Femur (tissue), 1 donor: ENCODE measurements at places on chromosomes 11 and 22.

DNA sequence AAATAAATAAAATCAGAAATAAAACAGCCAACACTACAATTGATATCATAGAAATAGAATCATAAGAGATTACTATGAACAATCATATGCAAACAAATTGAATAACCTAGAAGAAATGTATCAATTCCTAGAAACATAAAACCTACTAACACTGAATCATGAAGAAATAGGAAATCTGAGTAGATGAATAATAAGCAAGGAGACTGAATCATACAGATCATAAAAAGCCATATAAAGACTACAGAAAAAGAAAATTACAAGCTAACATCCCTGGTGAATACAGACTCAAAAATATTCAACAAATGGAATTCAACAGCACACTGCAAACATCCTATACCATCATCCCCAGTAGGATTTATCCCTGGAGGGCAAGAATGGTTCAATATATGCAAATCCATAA, 135.6 kb downstream of the SBF2 start:
- DNase-seq = no peak

DNA sequence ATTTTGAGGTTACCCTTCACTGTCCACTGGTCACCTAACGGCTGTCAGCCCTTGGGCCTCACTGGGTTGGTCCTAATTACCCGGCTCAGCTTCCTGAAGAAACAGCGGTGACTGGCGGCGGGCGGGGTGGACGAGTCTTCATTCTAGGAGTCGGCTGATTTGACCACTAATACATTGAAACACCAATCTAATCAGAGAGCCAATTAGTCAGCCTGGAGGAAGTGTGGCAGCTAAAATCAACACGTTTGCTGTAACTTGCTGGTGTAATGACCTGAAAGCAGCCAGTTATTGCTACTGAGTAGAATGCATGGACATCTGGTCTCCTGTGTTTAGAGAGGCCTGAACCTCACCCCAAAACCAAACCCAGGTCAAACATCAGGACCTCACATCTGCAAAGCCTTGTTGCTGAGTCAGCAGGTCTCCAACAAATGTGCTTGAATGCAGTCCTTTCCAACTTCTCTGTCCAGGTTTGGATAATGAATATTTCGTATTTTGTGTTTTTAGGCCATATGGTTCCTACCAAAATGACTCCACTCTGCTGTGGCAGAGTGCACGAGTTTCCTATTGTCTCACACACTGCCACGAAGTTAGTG, 496.4 kb downstream of the BRD1 start:
- DNase-seq = no peak

- no peak for DNase-seq
Observed at GRCh38 chr22:27795696-27796517, 5.6 kb downstream of the MN1 start.

GRCh38 chr11:79670882-79671281, 230.1 kb upstream of the TENM4 start:
- no peak for DNase-seq

DNA sequence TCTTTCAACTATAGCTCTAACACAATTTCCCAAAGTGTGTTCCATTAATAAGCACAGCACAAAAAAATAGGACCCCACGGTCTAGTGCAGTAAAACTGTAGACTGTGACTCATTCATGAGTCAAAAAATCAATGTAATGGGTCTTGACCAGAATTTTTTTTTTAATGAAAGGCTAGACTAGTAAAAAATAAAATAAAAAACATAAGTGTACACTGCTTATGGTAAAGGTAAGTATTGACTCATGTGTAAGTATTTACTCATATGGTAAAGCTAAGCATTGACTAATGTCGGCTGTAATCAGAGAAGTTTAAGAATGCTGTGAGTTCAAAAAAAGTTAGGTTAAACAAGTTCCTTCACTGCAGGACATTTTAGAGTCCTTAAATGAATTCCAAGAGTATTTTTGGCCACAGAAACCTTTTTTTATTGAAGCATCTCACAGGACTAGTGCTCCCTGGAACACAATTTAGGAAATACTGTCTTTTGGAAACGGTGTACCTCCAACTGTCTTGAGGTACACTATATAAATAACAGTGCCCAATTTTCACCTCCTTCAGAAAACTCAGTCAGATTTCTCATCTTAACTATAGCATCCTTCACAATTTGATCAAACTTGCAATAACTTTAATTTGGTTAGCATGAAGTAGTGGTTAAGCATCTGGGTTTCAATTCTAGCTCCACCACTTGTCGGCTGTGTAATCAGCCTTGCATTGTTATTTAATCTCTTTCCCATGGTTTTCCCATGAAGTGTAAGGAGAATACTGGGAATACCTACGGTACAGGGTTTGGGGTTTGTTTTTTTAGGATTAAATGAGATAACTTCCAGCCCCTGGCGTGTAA, 2.1 kb downstream of the CCDC73 start:
- no peak for DNase-seq

GRCh38 chr11:116330439-116331185, 442.2 kb downstream of the BUD13 start:
- DNase-seq = no peak

- DNase-seq = no peak
Observed at GRCh38 chr11:65918211-65919140, at the start of gene C11orf68. TSS of gene C11orf68 (minus strand) at chr11:65919062. CDS start at chr11:65919031, 31 bp downstream.

DNA sequence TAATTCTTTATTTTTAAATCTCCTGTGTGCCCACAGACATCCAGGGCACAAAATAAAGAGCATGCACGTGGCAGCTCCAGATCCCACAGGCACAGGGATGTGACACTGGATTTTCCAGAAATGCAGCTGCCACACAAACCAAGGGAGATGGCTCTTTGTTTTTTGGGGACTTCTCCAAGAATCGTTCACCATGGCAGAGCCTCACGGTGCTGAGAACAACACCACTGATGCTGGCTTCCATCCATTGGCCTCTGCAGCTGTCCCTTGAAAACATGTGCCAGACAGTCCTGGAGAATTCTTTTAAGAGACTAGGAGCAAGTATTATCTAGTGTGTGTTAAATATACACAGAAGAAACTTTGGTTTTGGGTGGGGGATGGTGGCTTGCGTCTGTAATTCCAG, 108.4 kb upstream of the SLC22A12 start:
- DNase-seq = peak; percentile 63

DNA sequence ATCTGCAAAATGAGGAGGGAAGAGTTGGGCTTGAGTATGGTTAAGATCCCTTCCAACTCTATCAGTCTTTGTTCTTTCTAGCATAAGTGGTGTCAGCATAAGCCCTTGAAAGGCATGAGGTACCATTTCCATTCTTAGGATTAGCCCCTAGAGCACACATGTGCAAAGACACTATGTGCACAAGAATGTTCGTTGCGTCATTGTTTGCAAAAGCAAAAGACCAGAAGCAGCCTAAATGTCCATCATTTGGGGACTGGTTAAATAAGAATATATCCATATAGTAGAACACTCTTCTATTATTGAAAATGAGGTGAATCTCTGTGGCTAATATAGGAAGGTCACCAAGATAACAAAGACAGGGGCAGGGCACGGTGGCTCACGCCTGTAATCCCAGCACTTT, 10.0 kb upstream of the KCTD14 start:
- no peak for DNase-seq

DNA sequence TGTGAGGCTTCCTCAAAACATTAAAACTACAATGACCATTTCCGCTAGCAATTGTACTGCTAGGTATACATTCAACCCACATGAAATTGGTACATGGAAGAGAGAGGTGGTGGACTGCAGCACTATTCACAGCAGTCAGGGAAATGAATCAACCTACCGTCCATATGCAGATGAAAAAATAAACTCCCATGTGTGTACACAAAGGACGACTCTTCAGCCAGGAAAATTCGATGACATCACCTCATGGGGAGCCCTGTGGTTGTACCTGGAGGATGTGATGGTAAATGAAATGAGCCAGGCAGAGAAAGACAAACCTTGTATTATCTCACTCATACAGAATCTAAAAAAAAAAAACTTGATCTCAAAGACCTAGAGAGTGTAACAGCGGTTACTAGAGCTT, 23.3 kb downstream of the RFPL3 start:
- DNase-seq = no peak

DNA sequence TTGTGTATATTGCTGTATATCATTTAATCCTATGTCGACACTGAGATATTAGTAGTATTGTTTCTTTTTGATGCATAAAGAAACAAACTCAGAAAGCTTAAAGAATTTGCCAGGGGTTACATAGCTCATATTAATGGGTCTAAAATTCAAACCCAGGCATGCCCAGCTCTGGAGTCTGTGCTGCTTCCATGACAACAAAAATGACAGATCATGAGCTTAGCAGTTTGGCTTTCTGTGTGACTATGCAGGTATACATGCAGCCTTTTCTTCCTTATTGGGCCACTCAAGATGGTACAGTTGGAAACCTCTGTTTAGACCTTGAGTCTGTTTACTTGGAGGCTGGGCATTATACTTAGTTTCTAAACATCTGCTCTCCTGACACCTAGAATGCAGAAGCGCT, 220.5 kb upstream of the TENM4 start:
- DNase-seq = no peak

DNA sequence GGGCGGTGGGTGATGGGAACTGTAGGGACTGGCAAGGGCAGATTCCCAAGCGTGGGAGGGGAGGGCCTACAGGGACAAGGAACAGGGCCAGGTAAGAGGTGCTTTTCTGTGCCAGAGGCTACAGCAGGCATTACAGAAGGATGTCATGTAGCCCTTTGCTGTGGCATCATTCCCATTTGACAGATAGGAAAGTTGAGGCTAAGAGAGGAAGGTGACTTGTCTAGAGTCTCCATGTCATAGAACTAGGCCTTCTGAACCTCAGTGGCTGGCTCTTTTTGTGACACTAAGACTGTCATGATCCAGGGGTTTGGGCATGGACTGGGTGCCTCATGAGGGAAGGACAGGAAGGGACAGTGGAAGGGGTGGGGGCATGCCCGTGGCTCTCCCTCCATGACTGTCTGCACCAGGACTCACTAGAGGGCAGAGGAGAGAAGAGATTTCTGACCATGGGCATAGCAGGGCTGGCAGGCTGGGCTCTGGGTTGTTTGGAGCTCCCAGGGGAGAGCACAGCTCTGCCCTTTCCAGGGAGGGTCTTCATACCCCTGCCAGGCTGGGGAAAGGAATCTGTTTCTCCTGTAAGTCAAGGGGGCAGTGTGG, 3.2 kb downstream of the MMP11 start:
- DNase-seq = no peak

DNA sequence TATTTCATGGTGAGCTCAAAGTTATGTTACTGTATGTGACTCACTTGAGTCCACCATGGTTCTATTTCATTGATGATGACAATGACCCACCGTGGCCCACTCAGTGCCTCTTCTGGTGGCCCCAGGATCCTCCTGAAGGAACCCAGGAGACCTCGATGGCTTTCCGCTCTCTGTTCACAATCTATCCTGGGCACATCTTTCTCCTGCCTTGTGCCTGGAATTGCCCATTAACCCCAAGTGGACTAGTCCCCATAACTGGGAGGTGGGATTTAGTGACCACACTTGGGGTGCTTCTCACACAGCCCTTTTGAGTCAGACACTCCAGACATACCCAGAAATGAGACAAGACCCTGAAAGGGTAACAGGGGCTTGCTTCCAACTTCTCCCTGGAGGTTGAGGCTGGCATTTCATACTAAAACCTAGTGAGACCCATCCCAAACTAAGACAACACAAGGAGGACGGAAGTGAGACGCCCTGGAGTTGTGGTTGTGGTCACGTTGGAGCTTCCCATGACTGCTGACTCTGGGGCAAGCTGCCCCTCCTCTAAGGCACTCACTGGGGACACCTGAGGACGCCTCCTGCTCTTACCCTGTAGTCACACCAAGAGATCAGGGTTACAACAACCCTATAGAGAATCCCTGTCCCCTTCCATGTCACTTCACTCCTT, 22.1 kb downstream of the IGLL5 start:
- DNase-seq = no peak

- no peak for DNase-seq
Observed at GRCh38 chr11:79570104-79570503, 129.3 kb upstream of the TENM4 start.

DNA sequence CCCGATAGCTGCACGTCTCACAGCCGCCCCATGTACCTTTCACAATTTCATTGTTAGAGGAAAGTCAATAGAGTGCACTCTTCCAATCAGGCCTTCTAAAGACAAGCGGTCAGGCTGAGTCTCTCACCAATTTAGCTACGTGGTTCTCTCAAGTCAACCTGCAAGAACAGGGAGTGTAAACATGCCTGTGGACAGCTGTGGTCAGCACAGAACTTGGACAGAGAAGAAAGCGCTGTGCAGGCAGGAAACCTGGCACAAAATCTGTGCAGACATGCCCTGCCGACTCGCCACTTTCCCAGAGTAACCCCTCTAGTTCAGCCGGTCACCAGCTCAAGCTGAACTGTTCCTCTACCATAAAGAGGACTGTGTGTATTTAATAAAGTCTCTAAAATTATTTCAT, 39.5 kb downstream of the CHKA start:
- no peak for DNase-seq

DNA sequence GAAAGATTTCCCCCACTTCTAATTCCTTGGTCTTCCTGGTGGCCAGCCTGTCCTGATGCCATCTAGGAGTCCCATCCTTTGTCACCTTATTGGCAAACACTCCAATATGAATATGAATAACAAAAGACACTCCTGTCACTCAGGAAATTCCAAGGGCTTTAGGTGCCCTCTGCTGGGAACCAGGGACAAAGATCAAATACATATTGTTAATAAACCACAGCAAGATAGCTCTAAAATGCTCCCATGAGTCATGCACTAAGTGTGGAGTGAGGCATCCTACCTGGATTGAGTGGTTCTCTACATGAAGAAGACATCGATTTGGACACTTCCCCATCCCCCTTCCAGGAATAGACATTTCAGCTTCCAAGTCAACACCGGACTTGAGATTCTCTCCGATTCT, 823.6 kb downstream of the TBC1D22A start:
- DNase-seq = no peak

DNA sequence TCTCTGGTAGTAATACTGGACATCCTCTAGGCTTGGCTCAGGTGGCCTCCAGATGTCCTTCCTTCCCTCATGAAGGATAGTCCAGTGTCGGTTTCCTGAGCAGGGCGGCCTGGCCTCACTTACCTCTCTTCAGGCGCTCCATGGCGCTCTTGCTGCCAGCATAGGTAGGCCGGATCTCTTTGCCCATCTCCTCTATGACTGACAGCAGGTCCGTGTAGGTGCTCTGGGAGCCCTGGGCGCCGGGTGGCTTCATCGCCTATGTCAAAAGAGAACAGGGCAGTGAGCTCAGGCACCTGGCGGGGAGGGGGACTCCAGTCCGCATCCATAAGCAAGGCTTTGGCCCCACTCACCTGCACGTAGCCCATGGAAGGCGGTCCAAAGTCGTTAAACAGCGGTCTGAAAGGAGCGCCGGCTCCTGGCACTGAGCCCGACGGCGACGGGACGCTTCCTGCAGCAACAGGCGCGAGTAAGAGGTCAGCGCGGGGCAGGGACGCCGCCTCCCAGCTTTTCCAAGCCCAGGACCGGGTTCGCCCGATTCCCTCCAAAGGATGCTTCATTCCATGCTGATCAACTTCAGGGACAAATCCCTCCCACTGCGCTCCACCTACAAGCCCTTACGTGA, 609 bp downstream of the CDK2AP2 start:
- DNase-seq = no peak

- DNase-seq = peak; percentile 77
Observed at GRCh38 chr11:45383224-45383623, 97.1 kb upstream of the SYT13 start.
